ENCODE measurements at places on chromosomes 16 and 17.

GRCh38 chr16:66578651-66579531 is at the start of gene CMTM2:
TSS of gene CMTM2 (plus strand) at chr16:66579463. CDS start at chr16:66579608, 145 bp downstream.
- no peaks in the 10 kb centered on the region for H3K36me3 ChIP-seq
- H3K4me1 ChIP-seq = peaks cover 11% of the 10 kb centered on the region
- H3K27ac ChIP-seq = no peak within 1 kb of the TSS
- H3K27me3 ChIP-seq = peaks cover 25% of the 10 kb centered on the region

GRCh38 chr17:54307351-54307750 is 484.6 kb downstream of the KIF2B start:
- no peak for DNase-seq
- H3K36me3 ChIP-seq = no peaks in the 10 kb centered on the region
- no peaks in the 10 kb centered on the region for H3K4me1 ChIP-seq

DNA sequence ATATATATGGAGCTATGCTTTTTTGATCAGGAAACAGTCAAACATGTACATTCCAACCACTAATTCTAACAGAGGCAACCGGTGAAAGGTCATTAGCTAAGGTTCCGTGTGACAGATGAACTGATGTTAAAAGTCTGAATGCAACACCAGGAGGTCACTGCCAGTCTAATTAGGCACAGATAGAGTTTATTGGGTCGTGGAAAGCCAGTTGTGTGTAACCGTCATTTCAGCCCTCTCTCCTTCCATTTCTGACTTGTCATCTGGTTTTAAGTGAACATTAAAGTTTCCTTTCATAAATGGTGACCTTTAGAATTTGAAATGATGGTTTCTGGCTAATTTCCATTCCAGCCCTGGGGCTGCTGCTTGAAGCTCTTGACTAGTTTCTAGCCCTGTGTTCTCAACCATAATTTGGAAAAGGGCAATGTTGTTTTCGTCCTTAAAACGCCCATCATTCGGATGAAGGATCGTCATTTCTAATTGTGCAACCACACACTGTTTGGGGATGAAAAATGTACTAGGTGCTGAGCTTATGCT is 23.9 kb downstream of the CACNG3 start:
- no peak for DNase-seq
- H3K27ac ChIP-seq = no peak overlapping the region
- no peaks in the 10 kb centered on the region for H3K36me3 ChIP-seq
- no peaks in the 10 kb centered on the region for H3K4me1 ChIP-seq

- no peak overlapping the region for H3K27ac ChIP-seq
- DNase-seq = no peak
- H3K4me3 ChIP-seq = no peak overlapping the region
- H3K4me1 ChIP-seq = peaks cover 4% of the 10 kb centered on the region
- no peaks in the 10 kb centered on the region for H3K36me3 ChIP-seq
Observed at GRCh38 chr17:83152745-83153611, 73.6 kb downstream of the METRNL start.

DNA sequence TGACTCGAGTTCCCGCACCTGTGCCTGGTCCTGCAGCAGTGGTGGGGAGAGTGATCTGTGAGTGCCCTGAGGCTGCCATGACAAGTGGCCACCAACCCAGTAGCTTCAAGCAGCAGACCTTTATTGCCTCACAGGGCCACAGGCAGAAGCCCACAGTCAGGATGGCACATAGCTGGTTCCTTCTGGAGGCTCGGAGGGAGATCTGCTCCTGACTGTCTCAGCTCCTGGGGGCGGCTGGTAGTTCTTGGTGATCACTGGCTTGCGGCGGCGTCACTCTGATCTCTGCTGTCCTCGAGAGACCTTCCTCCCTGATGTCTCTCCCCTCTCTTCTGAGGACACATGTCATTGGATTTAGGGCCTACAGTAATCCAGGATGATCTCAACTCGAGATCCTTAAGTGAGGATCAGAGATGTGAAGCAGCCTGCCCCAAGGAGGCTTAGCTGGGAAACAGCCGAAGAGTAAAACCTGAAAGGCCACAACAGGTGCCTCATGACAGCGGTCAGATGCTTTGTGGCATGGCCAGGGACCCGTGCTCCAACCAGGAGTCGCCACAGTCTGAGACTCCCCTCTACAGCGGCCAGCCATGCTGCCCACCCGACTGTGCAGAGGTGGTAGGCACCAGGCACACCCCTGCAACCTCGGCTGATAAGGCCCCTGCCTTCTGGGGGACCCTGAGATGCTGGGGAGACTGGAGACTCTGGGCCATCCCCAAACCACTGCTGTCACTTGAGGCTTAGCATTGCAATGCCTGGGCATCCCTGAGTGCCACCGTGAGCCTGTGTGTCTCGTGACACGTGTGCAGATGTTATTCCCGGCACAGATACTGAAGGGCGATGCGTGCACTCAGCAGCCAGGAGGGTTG is 30.0 kb upstream of the SLC38A10 start:
- DNase-seq = no peak
- no peaks in the 10 kb centered on the region for H3K36me3 ChIP-seq
- H3K4me3 ChIP-seq = no peak overlapping the region
- no peak overlapping the region for H3K27ac ChIP-seq
- H3K27me3 ChIP-seq = no peaks in the 10 kb centered on the region
- H3K4me1 ChIP-seq = peaks cover 16% of the 10 kb centered on the region

All from H1 (cell line).